ENCODE measurements at places on chromosomes 4 and X.

DNA sequence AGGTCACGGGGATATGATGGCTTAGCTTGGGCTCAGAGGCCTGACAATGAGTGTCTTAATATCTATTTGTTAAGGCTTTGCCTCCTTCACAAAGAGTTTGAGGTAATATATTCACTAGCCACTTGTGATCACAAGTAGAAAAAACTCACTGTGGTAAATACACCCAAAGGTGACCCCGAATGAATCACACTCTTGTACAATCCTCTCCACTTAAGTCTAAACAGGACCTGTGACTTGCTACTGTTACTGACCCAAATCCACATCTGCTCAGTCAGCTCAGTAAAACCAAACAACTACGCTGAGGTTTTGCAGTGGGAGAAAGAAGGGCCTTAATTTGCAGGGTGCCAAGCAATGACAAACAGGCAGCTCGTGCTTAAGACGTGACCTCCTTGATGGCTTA lies 223.8 kb upstream of the MAGEC2 start:
- DNase-seq = no peak

DNA sequence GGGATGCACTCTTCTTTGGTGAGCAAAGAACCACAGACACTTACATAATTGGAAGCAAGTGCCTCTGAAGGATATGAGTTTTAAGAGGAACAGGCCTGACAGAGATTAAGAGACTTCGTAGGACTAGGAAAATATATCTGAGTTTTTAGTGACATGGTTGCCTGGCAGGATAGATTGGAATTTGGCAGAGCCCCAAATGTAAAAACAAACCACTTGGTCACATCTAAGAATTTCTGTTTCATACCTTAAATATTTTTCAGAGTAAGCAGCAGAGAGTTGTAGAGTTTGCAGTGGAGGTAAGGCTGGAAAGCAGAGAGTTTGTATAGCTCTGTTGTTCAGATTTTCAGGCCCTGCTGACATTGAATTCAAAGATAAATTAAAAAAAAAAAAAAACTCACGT lies 150.1 kb upstream of the MAGEB2 start:
- no peak for DNase-seq

- no peak for DNase-seq
Measured at GRCh38 chr4:139184129-139184528, 7.1 kb upstream of the ELF2 start.

GRCh38 chr4:175457956-175458355 lies 354.1 kb downstream of the GPM6A start:
- no peak for DNase-seq

DNA sequence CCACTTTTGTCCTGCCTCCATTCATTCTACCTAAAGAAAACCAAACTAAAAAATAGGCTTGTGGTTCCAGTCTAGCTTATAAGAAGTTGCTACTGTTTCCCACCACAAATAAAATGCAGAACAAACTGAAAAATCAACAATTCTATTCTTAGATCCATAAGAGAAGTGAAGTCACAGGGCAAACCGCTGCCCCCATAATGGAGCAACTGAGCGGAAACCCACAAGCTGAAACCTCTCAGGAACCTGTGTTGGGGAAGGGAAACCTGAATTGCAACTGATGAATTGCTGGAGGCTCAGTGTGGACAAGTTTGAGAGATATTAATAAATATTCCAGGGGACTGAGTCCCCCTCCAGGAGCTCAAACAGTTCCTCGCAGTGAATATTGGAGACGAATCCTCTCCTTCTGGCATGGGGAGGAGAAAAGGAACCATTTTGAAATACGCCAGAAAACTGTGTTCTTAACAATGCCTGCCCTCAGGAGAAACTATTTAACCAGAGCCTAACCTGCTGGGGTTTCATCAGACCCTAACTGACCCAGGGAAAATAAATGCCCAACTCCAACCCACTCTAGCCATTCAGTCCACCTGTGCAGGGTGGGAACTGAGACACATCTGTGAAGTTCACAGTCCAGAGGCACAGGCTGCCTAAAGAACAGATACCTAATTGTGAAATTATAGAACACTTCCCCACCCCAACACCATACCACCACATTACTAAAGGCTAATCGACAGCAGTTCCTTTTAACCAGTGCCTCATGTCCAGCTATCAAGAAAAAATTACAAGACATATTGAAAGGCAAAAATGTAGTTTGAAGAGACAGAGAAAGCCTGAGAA lies 22.8 kb upstream of the SH3RF1 start:
- DNase-seq = no peak

GRCh38 chr4:165555302-165555701 lies 176.5 kb downstream of the CPE start:
- no peak for DNase-seq

All from SHP77 treated with DMSO at 0.1 percent for 48 hours (cell line).